ENCODE measurements at places on chromosomes 1 and 21.

GRCh38 chr1:92081031-92081430 is 886 bp downstream of the BTBD8 start:
- no peak for DNase-seq

DNA sequence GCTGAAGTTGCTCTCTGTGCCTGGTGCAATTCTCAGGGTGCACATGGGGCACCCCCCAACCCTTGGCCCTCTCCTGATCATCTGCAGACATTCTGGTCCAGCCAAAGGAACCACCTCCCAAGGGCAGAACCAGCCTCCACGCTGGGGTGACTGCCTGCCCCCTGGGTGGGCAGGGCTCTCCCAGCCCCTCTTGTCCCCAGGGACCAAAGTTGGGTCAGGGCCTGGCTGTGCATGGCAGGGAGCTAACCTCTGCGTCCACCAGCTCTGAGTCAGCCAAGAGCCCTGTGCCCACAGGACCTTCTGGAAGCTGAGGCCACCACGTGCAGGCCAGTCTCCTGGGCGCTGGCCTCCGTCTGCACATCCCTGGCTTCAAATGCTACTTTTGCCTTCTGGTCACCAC is 101.9 kb downstream of the SIK1 start:
- DNase-seq = no peak

GRCh38 chr1:199178646-199179045 is 539.8 kb downstream of the PTPRC start:
- DNase-seq = no peak

DNA sequence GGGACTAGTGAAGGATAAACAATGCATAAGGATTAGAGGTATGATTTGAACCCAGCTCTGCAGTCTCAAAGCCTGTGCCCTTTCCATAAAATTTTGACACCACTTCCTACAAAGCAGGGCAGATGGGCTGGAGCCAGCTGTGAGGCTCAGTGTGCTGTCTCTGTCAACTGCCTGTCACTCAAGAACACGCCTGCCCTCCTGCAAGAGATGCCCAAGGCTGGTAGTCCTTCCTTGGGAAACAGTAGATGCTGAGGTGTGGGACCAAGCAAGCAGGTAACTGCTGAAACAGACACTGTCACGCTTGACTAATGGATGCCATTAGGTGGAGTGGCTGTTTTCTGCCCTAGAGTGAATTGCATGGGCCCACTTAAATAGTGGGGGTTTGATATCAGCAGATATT is 402.0 kb downstream of the PTPRU start:
- no peak for DNase-seq

DNA sequence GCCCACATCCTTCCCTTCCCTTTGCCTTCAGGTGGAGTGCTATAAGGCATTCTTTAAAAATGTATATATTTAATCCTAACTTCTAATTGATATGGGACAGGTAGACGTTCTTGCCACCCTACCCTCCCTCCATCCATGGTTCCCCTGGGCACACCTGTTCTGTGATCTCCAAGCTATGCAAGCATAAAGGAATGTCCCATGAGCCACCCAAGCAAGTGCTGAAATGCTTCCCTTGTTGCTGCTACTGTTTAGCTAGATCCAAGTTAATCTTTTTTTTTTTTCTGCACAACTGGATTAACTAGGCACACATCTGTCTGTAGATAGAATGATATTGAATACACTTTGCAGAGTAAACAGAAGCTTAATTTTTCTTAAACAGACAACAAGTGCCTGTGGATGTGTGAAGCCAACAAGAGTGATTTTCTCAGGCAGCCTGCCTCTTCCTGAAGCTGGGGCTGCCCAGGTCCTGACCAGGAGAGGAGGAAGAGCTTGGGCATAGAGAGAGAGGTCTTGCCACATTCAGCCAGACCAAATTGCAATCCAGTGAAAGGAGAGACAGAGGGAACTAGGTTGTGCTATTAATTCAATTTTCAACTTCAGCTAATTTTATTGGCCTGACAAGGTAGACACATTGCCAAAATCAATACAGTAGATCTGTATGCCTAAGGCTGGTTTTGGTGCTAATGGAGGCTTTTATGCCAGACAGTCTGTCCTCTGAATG is 28.2 kb upstream of the ATP1B1 start:
- no peak for DNase-seq

GRCh38 chr1:53968125-53968513 is 22.0 kb downstream of the LRRC42 start:
- no peak for DNase-seq

GRCh38 chr1:19113697-19114092 is 96.4 kb downstream of the UBR4 start:
- peak; percentile 33 for DNase-seq

GRCh38 chr21:33686386-33686785 is 44.1 kb downstream of the ITSN1 start:
- DNase-seq = no peak

- no peak for DNase-seq
These were observed 56.6 kb upstream of the ATF3 start for GRCh38 chr1:212551929-212552328.

DNA sequence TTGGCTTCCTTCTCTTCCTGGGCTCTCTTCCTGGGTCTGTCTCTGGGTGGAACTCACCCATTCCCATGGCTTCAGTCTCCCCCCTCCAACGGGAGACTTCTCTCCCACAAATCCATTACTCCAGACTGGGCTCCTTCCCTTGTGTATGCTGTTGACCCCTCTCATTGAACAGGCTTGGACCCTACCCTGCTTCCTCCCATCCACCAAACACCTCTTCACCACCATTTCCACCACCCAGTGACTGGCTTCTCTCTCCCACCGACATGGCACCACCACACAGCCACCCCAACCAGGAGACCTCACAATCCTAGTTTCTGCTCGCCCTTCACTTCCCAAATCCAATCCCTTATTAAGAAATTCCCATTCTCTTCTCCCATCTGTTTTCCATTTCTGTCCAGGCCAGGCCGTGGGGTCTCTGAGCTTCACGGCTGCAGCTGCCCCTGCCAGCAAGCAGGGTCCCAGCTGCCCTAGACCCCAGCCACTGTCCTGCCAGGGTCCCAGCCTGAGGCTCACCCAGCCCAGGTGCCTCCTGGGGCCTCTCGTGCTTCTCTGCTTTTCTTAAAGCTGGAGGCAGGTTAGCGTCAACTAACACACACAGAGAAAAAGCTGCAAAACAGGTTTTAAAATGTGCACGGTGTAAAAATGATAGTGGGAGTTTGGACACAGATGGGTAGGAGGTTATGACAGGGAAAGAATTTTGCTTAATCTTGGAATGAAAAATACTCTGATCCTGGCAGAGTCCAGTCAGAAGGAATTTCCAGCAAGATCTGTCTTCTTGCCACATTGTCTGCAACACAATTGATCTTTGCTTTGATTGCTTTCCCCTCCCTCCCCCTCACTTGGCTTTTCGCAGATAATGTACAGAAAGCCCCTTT is 383.8 kb upstream of the VAMP3 start:
- no peak for DNase-seq

GRCh38 chr1:192887426-192887825 is 78.6 kb downstream of the RGS2 start:
- DNase-seq = peak; percentile 90

DNA sequence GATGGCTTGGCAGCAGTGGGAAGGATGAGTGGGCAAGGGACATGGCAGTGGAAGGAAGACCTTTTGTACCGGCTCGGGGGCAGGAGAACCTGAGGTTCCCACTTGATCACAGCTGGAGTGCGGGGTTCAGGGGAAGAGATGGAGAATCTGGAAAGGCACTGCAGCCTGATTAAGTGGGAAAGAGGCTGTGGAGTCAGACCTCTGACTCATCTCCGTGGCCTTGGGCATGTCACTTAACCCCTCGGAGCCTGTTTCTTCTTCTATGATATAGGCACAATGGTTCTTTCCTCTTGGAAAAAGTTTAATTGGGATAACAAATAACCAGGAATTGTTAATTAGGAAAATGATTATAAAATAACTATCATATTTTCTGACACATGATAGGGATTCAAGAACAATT is 13.1 kb upstream of the TMEM61 start:
- DNase-seq = no peak

DNA sequence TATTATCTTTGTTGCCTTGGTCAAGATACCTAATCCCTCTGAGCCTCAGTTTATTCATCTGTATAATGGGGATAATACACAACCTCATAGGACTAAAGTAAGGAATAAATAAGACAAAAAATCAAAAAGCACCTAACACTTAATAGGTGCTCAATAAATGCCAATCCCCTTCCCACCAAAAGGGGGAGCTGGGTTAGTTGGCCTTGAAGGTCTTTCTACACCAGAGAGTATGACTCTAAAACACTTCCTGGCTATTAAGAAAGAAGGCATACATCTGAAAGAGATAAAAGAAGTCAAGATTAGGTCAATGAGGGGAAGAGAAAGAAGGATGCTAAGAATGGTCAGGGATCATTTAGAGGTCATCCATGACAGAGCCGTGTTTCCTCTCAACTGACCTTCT is 11.1 kb downstream of the VSIG8 start:
- no peak for DNase-seq

GRCh38 chr1:31699341-31699891 is 4.4 kb downstream of the COL16A1 start:
- no peak for DNase-seq

- no peak for DNase-seq
These were observed 18.5 kb upstream of the SLC25A34 start for GRCh38 chr1:15717418-15718125.

DNA sequence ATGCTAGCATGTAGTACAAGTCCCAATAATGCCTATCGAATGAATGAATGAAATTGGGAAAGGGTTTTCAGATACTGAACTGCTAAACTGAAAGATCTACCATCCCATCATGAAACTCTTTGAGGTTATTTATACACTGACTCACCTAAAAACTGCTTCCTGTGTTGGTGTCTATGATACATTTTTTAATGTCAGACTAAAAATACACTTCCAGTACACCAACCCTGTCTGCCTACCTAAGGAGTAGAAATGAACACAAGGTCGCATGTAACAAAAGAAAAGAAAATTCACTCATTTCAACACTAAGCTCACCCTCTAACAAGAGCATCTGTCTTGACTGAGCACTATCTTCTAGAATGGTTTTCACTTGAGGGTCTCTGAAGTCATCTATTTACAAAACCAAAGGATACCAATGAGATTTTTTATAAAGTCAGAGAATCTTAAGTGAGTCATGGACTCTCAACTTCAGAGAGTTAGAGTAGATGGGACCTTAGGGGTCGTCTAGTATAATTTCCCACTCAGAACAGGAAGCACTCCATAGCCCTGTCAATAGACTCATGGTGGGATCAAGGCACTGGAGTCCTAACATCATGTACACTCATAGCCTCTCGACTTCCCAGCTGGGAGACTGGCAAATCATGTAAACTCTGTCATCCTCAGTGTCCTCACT is 53.4 kb downstream of the WLS start:
- DNase-seq = no peak

- no peak for DNase-seq
These were observed 570.4 kb upstream of the ZRANB2 start for GRCh38 chr1:71651214-71651613.

- DNase-seq = no peak
These were observed 60.7 kb downstream of the MAN1C1 start for GRCh38 chr1:25677193-25677773.

DNA sequence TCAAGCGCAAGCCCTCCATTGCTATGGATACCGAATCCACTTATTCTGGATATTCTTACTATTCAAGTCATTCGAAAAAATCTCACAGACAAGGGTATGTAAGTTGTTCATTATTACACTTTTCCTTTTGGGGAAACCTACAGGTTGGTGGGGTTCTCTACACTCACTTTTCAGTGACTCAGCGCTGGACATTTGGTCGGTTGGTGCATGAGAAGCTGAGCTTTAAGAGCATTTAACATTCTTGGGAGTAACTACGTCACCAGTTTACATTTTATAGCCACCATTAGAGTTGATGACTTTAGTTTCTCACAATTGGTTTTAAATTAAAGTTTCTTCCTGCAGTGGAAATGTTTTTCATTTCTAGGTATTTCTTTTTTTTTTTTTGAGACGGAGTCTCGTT is 9.6 kb downstream of the VANGL1 start:
- DNase-seq = no peak

- no peak for DNase-seq
These were observed 243.8 kb upstream of the RAB4A start for GRCh38 chr1:229027158-229027557.

DNA sequence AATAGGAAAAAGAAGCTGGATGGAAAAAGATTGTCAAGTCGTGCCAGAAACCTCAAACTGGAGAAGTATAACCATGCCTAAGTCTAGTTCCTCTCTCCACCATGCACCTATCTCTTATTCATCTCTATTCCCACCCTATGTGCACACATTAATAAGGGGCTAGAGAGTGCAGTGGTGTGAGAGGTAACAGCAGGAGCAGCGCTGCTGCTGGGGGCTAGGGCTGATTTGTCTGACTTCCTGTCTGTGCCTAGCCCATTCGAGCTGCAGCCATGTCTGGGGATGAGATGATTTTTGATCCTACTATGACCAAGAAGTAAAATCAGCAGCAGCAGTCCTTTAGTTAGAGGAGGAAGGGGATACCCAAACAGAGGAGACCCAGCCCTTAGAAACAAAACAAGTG is 43.0 kb downstream of the TRIM33 start:
- DNase-seq = no peak

DNA sequence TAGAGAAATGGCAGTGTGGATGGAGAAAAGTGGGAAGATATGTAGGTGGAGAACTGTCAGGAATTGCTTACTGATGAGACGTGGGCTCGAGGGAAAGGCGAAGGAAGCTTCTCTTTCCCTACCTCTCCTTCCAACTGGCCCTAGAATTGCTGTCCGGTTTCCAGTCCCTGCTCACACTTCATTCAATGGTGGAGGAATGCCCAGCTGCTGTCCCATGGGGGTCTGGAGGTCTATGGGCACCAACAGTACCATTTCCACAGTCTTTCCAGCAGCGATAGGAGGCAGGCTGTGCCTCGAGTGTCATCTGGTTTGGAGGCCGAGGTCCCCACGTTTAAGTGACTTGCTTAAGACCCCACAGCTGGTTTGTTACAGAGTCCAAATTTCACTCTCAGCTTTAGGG is 31.5 kb upstream of the CD1D start:
- no peak for DNase-seq

- no peak for DNase-seq
These were observed 15.8 kb downstream of the TP73 start for GRCh38 chr1:3668148-3668547.

- no peak for DNase-seq
These were observed 41.1 kb downstream of the C1orf198 start for GRCh38 chr1:230827081-230827681.

GRCh38 chr1:39481289-39481688 is 10.1 kb upstream of the BMP8A start:
- DNase-seq = no peak

- DNase-seq = no peak
These were observed 196.5 kb downstream of the TOMM20 start for GRCh38 chr1:234932106-234932505.

DNA sequence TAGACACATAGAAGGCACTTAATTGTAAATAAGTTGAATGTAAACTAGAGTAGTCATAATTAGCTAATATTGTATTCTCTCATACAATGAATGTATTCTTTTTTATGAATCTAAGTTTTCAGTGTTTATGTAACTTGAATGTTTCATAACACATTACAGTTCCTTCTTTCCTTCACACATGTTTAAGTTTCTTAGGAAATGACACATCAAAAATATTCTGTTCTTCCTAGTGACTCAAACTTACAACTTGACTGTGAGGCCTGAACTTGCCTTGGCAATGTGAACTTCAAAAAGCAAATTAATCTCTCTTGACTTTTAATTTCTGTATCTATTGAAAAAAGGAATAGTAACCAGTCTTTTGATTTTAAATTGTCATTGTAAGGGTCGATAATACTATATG is 700.1 kb downstream of the KCNT2 start:
- DNase-seq = no peak

- no peak for DNase-seq
These were observed 49.2 kb upstream of the NFASC start for GRCh38 chr1:204821476-204821875.

All from NT2/D1 (cell line).